Left lobe of liver (tissue), 2 donors: ENCODE measurements at places on chromosomes 3 and 15. TPM values are rescaled to one million over a fixed set of nuclear protein-coding genes. Genes with fewer than 3 reads are reported as not detected.

Gene C2CD4A
- total RNA-seq, result 0.50 TPM

GRCh38 chr15:26178640-26179220 is 315.6 kb upstream of the ATP10A start:
- DNase-seq, result no peak

Gene RBP2
- total RNA-seq, result not detected

GRCh38 chr3:25849641-25850385 is 59.9 kb downstream of the OXSM start:
- no peak for DNase-seq
